ENCODE measurements at places on chromosomes 12 and 14.

DNA sequence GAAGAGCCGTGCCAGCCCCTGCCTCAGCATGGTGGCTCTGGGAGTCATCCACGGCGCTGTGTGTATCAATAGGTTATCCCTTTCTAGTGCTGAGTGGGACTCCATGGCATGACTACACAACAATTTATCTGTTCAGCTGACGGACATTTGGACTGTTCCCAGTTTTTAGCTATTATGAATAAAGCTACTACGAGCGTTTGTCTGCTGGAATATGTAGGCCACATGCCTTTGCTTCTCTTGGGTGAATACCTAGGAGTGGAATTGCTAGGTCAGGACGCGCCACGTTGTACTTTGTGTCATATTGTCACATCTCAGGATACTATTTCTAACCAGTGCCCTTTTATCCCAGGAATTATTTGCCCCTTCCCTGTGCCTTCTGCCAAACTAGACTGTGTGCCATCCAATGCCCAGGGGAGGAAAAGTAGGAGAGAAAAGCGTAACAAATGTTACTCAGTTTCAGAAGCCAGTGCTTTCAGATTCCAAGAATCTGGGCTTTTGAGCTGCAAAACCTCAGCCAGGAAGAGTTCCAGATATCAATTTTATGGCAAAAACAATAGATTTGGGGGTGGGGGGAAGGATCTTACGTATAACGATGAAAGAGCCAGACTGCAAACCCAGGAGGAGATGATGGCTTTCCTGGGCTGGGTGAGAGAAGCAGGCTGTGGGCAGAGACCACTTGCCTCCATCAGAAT is 62.5 kb upstream of the NCOR2 start:
- DNase-seq = no peak

DNA sequence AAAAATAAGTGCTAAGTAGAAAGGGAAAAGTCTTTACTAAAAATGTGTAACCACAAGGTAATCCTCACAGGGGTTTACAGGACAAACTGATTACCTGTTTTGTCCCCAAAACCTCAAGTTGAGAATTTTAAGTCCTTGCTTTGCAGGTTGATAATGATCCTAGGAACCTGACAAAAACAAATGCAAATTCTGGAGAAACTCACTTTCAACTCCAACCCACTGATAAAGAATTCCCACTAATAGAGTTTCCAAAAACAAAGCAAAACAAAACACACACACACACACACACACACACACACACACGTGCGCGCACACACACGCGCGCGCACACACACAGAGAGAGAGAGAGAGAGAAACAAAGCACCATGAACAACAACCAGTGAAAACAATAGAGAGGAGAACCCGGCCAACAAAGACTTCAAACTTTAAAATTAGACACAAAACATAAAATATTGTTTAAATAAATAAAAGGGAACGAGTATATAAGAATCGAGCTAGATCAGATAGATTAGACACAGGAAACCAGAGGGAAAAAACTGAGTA is 187.0 kb upstream of the FOXN3 start:
- no peak for DNase-seq

- no peak for DNase-seq
Observed at GRCh38 chr12:32201976-32202375, 95.3 kb downstream of the BICD1 start.

DNA sequence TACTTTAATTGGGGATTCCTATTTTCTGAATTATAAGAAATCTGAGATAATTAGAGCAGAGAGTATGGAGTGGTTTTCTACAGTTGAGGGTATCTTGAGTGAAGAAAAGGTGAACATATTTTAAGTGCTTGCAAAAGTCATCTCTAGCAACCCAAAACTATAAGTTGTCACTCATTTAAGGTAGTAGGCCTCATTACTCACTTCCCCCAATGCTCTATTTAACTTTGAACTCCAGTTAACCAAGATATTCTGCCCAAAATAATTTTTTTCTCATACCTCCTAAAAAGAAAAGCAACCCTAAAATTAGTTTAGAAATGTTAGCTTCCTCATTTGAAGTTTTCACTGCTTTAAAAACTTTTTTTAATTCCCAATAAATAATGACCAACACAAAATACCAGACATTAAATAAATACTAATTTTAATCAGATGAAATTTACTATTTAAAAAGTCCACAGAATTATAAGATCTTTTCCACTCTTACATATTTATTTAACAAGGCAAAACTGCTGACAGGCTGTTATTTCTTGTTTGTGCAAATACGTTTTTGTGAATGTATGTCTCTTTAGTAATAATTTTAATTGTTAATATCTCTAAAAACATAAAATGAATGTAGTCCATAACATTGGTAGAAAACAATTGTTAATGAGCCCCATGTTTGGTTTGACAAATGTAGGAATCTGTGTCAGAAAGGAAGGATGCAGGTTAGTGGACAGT is 47.8 kb downstream of the VRK1 start:
- no peak for DNase-seq

DNA sequence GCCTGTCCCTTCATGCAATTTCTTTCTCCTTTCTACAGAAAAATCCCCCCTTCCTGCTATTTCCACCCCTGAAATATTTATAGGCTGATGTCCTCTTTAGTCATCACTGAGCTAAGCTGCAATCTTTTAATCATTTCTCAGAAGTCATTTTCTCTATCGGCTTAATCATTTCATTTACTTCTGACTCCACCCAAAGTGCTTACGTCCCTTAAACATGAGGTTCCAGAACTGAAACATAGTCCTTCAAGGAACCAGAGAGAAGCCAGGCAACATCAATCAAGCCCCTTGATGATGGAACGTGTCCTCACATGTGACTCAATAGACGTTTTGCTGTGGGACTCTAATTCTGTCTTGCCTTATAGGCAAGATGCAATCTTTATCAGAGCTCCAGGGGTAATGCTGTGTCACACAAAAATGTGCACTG is 148.7 kb upstream of the KRR1 start:
- peak; percentile 60 for DNase-seq

DNA sequence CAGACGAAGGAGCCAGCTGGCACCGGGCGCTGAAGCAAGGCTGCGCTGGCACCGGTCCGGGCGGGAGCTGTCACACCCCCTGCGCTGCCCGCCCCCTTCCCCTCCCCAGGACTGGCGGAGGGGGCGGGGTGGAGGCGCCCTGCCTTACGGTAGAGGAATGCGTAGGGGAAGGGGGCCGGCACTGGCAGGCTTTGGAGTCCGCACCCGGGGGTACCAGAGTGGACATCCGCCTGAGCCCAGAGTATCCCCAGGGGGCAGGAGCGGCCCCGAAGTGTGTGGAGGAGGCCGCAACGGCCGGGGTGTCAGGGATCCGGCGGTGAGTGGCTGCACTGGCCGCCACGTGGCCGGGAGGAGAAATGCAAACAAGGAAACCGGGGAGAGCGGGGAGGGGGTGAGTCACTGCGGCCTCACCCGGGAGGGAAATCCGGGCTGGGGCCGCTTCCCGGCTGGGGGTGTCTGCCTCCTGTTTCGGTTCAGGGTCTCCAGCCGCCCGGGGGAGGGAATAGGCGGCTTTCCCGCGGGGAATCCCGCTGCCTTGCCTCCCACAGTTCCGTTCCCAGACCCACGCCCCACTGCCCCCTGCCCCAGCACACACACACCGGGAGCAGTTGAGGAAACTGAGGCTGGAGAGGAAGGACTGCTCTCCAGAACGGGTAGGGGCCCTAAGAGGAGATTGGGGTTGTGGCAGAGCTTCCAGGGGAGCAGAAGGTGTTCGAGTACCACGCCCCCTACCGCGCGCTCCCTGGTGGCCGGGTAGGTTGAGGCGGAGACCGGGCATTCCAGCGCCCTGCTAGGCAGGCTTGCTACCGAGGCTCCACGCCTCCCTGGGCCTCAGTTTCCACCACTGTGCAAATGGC is at the start of gene RAPGEF3:
TSS of gene RAPGEF3 (minus strand) at position 47 of the 857 bp plus-strand sequence. CDS start 324 bp downstream, outside the sequence.
- peak; percentile 79 for DNase-seq

DNA sequence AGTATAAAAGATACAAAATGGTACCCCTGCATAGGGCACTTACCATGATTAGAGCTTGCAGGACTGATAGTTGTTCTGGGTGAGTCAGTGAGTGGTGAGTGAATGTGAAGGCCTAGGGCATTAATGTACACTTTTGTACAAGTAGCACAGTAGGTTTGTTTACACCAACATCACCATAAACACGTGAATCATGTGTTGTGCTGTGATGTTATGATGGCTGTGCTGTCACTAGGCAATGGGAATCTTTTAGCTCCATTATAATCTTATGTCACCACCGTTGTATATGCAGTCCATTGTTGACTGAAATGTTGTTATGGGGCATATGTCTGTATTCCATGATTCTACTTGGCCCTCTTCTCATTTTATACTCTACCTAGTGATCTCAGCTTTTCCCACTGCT is 11.8 kb downstream of the NUBPL start:
- DNase-seq = no peak

DNA sequence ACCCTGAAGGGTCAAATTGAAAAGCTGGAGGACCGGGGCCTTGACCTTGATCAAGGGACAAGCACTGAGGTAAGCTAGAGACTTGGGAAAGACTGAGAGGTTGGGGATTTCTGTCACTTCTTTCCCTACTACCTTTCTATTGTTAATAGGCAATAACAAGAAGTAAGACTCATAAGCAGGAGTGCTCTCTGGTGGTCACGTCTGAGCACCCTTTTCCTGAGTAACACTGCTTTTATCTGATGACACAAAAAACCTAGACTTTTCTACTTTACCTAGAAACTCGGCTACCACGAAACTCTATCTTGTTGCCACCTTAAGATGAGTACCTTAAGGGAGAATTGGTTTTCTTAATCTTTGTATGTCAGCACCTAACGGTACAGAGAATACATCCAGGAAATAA is 35.5 kb upstream of the PPFIBP1 start:
- DNase-seq = peak; percentile 11

DNA sequence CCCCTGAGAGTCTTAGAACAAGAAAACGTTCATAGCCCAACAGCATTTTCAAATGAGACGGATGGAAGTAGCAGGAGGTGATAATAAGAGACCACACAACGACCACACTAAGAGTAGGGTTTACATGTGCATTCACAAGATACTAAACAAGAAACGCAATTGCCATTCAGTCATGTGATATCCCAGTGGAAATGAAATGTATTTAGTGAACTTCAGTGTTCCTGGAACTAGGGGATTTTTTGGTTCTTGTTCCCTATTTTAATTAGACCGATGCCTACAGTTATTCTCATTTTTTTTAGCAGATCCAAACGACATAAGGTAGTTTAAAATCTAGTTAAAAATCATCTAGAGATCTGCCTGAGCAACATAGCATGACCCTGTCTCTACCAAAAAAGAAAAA is 150.0 kb downstream of the GPR65 start:
- no peak for DNase-seq

DNA sequence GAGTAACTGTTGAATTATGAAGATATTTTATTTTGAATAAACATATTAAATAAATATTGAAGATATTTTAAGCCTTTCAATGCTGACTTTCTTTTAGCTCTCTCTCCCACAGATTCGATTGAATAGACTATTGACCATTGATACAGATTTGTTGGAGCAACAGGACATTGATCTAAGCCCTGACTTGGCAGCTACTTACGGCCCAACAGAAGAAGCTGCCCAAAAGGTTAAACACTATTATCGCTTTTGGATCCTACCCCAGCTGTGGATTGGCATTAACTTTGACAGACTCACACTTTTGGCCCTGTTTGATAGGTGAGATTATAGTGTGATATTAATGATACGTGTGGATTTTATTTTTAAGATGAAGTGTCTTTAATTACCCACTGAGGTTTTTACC is 105.6 kb downstream of the PCNX1 start:
- no peak for DNase-seq

GRCh38 chr12:22687361-22688076 is 62.5 kb downstream of the ETNK1 start:
- peak; percentile 74 for DNase-seq

DNA sequence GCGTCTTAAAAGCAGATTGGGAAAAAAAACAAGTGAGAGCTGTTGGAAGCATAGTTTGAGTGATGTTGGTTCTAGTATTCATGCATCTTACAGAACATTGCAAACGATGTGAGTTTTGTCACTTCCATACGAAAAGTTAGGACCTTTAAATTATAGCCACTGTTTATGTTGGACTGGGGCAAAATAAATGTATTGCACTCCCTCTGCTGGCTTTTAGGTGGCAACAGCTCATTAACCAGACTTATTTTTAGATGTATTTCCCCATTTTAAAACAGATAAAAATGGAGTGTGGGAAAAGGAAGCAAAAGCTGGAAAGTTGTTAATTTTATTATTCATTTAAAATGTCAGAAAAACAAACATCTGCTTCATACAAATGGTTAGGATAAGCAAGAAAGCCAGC is 111.9 kb downstream of the LGR5 start:
- DNase-seq = peak; percentile 43

DNA sequence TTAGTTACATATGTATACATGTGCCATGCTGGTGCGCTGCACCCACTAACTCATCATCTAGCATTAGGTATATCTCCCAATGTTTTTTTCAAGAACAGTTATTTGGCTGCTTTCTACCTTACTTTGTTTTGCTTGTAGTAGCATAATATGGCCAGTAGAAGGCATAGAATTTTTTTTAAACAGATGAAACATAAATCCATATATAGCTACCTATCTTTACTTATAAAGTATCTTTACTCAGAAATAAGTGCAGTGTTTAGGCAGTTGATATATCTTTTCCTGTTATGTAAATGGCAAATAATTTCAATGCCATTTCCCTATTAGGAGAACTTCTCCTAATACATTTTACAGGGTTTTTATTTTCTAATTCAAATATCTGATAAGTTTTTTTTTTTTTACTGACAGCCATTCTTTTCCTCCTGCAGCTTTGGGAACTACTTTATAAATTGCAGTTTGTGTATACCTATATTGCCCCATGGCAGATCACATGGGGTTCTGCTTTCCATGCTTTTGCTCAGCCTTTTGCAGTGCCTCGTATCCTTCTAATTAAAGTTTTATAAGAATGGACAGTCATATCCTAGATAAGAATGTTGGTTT is 143.1 kb downstream of the PCNX1 start:
- peak; percentile 33 for DNase-seq

DNA sequence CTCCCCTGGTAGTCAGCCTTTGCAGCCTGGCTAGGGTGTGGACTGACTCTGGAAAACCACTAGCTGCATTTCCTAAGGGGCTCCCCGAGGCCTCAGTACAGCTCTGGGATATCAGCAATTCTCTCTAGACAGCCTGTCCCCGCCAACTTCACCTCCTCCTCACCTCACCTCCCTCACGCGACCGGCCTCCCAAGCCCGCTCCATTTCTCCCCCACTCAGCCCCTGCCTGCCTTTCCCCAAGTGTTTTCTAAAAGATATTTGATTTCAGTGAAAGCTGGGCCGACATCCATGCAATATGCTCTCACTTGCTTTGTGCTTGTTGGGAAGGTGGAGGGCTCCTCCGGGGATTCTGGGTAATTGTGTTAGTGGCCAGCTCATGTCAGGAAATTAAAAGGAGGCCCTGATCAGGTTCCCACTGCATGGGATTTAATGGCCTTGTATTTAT is 91.8 kb downstream of the ESRRB start:
- no peak for DNase-seq
